Stromal cell of bone marrow (primary cell): ENCODE measurements at places on chromosomes 7 and 10.

GRCh38 chr10:71812016-71812912 is 38.8 kb downstream of the PSAP start:
- no peak for DNase-seq

DNA sequence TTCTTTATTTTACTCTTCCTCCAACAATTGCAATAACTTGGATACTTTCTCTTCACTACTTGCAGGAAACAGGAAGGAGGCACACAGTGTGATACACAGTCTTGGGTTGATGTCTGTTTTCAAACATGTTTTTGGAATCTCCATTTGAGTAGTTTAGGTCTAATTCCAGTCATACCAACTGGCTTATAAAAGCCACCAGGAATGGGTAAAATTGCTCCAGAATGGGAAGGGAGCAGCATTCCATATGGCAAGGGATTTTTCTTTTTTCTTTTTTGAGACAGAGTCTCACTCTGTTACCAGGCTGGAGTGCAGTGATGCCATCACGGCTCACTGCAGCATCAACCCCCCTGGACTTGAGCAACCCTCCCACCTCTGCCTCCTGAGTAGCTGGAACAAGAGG is 545.1 kb upstream of the GALNT17 start:
- no peak for DNase-seq

GRCh38 chr7:157574914-157575586 is 238.2 kb downstream of the DNAJB6 start:
- no peak for DNase-seq

DNA sequence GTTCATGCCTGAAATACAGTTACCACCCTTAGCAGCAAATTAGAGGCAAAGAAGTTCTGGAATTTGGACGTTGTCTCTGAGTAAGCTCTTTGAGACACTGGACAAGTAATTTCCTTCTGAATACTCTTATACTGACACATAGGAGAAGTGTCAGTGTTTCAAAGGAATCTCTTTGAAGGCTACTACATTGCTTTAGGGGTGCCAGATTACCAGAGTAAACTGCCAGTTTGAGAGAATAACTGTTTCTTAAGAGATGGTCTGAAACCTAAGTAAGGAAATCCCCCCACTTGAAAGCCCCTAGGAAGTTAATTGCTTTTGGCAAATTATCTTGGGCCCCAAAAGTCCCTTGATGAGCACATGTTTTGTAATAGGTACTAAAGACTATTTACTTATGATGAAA is 3.4 kb downstream of the FAS start:
- DNase-seq, result no peak

GRCh38 chr10:72310636-72311035 is 36.9 kb downstream of the DDIT4 start:
- DNase-seq, result no peak

GRCh38 chr7:112584290-112584689 is 103.5 kb downstream of the LSMEM1 start:
- DNase-seq, result no peak

- peak; percentile 20 for DNase-seq
These were observed 864 bp downstream of the PSTK start for GRCh38 chr10:122981066-122981464.

- DNase-seq, result no peak
These were observed 208.7 kb downstream of the PAXIP1 start for GRCh38 chr7:154794147-154794780.
